ENCODE measurements at places on chromosomes 2 and 18.

GRCh38 chr2:207135801-207136457 lies 29.8 kb downstream of the KLF7 start:
- no peak for DNase-seq

- peak; percentile 23 for DNase-seq
Observed at GRCh38 chr2:11589316-11589940, 55.6 kb downstream of the GREB1 start.

- no peak for DNase-seq
Observed at GRCh38 chr2:211457325-211457724, 900.9 kb downstream of the CPS1 start.

GRCh38 chr2:119109866-119110265 lies 48.7 kb downstream of the C1QL2 start:
- no peak for DNase-seq

GRCh38 chr18:2027016-2027415 lies 544.3 kb downstream of the METTL4 start:
- no peak for DNase-seq

- DNase-seq, result no peak
Observed at GRCh38 chr18:13371689-13372418, 153.3 kb downstream of the LDLRAD4 start.

DNA sequence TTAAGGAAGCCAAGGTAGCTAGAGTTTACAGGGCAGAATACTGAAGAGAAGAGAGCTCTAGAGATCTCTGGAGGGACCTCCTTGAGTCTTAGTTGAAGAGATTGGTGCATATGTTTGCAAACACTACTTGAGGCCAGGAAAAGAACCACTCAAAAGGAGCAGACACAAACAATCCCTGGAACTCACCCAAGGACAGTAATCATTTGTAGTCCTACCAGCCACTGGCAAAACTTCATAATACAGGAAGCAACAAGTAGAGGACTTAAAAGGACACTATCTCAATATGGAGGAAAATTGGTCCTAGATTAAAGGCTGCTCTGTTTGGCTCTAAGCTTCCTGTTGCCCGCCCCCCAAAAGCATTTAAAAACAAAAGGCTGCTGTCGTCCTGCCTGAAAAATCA lies 46.9 kb upstream of the UBXN4 start:
- no peak for DNase-seq

- no peak for DNase-seq
Observed at GRCh38 chr2:204313256-204313655, 232.0 kb upstream of the PARD3B start.

GRCh38 chr2:10469301-10469700 lies 21.2 kb upstream of the ODC1 start:
- no peak for DNase-seq

Data from NAMALWA (cell line).